ENCODE measurements at places on chromosomes 2 and 18. TPM values are rescaled to one million over a fixed set of nuclear protein-coding genes. Genes with fewer than 3 reads are reported as not detected.

- DNase-seq, result no peak
- no peak overlapping the region for H3K4me3 ChIP-seq
- H3K27me3 ChIP-seq, result peaks cover 4% of the 10 kb centered on the region
- H3K36me3 ChIP-seq, result no peaks in the 10 kb centered on the region
Observed at GRCh38 chr18:37537868-37538525, 27.6 kb downstream of the CELF4 start.

- H3K27me3 ChIP-seq, result no peaks in the 10 kb centered on the region
- H3K4me1 ChIP-seq, result no peaks in the 10 kb centered on the region
- no peak for DNase-seq
- H3K27ac ChIP-seq, result no peak overlapping the region
Observed at GRCh38 chr2:110773401-110773921, 41.1 kb downstream of the ACOXL start.

GRCh38 chr2:112793449-112793978 is 9.2 kb upstream of the IL1A start:
- no peaks in the 10 kb centered on the region for H3K36me3 ChIP-seq
- H3K27me3 ChIP-seq, result no peaks in the 10 kb centered on the region
- DNase-seq, result no peak
- no peak overlapping the region for H3K4me3 ChIP-seq

DNA sequence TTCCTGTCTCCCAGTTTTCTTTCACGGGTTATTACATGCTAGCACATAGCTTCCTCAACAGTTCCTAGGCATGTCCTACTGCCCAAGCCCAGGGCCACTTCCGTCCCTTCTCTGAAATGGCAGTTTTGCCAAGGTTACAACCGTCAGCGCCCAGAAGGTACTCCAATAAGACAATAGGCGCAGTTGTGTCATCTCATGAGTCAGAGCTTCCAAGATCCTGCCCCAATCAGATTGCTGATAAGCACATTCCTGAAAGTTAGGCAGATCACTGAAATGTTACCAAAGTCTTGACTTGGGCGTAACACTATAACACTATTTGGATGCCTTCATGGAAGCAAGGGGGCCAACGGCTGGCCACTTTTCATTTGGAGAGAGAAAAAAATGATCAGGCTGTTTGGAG is 34.2 kb downstream of the GKN2 start:
- no peaks in the 10 kb centered on the region for H3K4me1 ChIP-seq
- H3K27ac ChIP-seq, result no peak overlapping the region
- DNase-seq, result no peak

Gene CGREF1
- total RNA-seq, result not detected

Gene ALK
- total RNA-seq, result not detected

DNA sequence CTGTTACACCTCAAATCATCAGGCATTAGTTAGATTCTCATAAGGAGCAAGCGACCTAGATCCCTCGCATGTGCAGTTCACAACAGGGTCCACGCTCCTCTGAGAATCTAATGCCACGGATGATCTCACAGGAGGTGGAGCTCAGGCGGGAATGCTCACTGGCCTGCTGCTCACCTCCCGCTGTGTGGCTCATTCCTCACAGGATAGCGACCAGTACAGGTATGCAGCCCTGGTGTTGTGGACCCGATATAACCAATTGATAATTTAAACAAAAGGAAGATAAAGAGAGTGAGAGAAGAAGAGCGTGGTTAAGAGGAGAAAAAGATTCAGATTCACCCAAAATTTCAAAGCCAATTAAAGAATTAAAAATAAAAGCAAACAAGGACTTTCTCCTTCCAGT is 20.8 kb downstream of the TLK1 start:
- H3K4me3 ChIP-seq, result no peak overlapping the region
- H3K27me3 ChIP-seq, result no peaks in the 10 kb centered on the region
- DNase-seq, result no peak
- H3K36me3 ChIP-seq, result peaks cover 2% of the 10 kb centered on the region
- H3K27ac ChIP-seq, result no peak overlapping the region

Gene SCYGR4
- not detected for total RNA-seq

DNA sequence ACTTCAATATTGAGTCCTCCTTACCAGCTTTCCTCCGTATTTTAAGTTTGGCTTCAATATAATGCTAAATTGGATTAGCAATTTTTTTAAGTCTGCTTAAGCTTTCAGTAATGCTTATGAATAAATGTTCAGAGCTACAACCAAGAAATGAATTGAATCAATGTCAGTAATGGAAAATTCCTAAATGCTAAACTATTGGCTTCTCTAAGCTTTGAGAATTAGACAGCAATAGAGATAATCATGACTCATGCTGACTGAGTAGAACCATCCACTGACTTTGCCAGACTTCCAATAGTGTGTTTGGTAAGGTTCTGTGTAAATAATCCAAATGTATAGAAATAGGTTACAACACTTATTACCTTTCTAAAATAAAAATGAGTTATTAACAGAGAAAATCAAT is 8.9 kb upstream of the PDE1A start:
- H3K4me1 ChIP-seq, result no peaks in the 10 kb centered on the region
- H3K27ac ChIP-seq, result no peak overlapping the region
- no peak for DNase-seq
- no peaks in the 10 kb centered on the region for H3K27me3 ChIP-seq

DNA sequence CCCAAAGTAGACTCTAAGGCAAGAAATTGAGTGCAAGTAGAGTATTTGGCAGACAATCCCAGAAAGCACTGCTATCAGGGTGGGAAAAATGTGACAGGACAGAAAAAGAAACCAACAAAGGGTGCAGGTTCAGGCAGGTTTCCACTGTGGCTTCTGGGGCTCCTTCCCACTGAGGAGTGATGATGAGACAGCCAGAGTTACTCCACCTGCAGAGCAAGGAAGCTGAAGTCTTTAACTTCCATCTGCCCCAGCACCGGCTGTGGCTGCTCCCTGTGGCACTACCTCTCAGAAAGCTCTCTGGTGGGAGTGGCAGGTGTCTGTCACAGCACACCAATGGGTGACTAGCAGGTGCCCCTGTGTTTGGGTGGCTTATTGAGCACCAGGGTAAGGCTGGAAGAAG is 37.6 kb upstream of the ACKR3 start:
- no peaks in the 10 kb centered on the region for H3K36me3 ChIP-seq
- H3K4me3 ChIP-seq, result no peak overlapping the region
- DNase-seq, result no peak
- no peak overlapping the region for H3K27ac ChIP-seq

All from GM12878 (cell line).